ENCODE measurements at places on chromosomes 4 and X.
A peak's percentile ranks its signal among the peaks of the same experiment; 100 is the strongest.

- DNase-seq, result peak; percentile 57
Measured at GRCh38 chr4:7852568-7853185, 87.0 kb downstream of the AFAP1 start.

- DNase-seq, result peak; percentile 15
Measured at GRCh38 chrX:102652031-102652688, 877 bp downstream of the GPRASP1 start.

- no peak for DNase-seq
Measured at GRCh38 chr4:18932730-18933339, 911.3 kb upstream of the LCORL start.

DNA sequence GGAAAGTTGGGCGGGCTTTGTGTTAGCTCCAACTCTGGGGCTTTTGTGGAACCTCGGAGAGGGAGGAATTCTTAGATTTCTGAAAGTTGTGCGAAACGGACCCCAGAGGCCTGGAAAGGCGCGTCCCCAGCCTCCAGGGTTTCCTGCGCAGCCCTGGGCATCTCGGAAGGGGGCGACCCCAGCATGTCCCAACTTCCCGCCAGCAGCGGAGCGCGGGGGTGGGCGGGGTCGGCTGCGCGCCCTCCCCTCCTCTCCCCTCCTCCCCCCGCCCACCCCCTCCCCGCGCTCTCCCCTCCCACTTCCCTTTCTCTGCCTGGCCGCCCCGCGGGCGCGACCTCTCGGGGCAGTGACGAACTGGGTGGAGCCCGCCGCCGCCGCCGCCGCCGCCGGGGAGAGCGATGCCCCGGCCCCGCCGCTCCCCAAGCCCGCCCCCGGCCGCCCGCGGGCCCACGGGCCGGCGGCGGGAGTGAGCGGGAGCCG, 16.8 kb downstream of the PTTG2 start:
- no peak for DNase-seq

DNA sequence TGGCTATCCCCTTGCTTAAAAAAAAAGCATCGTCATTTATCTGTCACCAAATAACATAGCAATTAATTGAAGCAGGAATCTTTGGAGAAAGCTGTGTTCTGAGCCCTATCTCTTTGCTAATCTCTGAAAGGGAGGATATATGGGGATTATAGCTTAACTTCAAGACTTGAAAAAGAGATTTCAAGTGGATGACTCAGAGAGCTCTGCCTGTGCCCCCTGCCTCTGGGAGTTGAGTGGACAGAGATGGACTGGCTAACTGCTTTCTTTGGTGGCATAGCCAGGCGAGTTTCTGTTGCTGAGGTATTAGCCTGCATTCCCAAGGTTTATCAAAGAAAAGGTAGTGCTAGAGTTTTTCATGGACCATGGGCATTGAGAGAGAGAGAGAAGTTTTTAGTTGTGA, 91.6 kb downstream of the DDIT4L start:
- no peak for DNase-seq

DNA sequence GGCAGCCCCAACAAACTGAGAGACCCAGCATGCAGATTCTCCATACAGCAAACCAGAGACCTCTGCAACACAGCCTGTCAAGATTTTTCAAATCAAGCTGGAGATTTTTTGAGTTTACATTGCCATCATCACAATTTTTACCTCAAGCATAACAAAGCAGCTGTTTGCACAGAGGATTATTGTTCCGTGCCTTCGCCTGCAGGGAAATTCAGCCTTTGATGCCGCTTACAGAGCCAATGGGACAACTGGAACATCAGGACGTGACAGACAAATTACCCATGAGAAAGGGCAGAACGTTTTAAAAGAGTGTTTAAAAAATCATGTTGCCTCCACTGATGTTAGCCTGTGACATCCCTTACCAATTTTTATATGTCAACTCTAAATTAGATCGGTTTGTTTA, 363.7 kb downstream of the FBXW7 start:
- no peak for DNase-seq

GRCh38 chr4:4717692-4718091, 141.8 kb upstream of the MSX1 start:
- DNase-seq, result peak; percentile 3

DNA sequence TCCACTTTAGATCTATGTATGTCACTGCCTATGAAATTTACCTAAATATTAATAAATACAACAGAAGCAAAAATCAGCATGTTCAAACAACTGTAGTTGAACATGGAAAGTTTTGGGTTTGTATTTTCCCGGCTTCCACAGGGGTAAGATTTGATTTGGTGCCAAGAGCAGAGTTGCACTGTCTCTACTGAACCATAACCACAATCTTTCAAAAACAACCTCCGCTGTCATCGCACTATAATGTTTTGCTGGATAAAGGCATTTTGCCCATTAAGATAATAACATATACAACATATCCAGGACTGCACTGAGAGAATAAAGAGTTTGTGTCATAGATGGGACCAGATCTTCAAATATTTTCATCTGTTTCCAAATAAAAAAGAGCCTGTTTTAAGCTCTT, 94.9 kb downstream of the TENM3 start:
- peak; percentile 62 for DNase-seq

DNA sequence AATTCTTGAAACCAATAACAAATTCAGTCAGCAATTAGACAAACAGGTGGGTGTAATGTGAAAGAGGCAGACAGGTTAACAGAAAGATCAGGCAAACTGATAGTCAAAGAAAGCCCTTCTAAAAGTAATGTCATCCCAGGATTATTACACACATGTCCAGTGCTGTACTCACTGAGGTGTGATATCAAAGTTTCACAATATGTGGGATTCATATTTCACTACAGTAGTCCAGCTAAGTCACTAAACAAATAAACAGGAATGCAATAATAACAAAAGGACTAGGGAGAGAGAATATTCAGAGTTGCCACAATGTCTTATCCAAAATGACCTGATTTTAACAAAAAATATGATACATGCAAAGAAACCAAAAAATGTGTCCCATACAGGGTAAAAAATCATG, 787.5 kb downstream of the FSTL5 start:
- DNase-seq, result no peak

DNA sequence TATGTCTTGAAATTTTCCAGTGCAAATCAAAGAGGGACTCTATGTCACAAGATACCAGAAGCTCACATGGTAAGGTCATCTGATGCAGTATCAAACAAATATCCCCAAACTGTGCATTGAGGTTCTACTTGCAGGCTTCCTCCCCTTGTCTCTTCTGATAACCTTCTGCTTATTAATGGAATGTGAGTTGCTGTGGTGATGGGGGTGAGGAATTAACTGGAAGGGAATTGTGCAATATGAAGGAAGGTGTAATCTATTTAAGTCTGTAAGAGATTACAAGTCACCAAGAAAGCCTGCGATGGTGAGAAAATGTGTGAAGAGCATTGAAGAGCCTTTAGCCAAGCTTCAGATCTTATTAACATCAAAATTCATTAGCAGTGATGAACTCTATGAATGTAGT, 15.4 kb upstream of the MAGED1 start:
- peak; percentile 21 for DNase-seq

- DNase-seq, result peak; percentile 21
Measured at GRCh38 chr4:105808750-105809041, 86.6 kb upstream of the NPNT start.

GRCh38 chrX:153968754-153969124, 2.9 kb downstream of the HCFC1 start:
- DNase-seq, result no peak

DNA sequence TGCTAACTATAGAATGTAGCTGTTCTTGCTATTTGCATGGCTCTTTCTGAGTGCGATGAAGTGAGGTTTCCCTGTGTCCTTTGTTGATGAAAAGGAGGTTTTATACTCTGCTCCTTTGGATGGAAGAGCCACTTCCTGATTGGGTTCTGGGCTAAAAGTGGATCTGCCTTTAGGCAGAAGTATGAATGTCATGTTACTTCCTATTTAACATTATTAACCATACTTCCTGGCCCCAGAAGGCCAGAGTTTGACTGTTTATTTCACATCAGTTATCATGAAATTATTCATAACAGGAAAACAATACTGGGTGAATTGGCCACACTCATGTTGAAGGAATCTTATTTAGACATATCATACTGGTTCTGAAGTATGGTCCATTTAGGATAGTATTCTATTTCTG, 386.2 kb downstream of the PCDH7 start:
- no peak for DNase-seq

DNA sequence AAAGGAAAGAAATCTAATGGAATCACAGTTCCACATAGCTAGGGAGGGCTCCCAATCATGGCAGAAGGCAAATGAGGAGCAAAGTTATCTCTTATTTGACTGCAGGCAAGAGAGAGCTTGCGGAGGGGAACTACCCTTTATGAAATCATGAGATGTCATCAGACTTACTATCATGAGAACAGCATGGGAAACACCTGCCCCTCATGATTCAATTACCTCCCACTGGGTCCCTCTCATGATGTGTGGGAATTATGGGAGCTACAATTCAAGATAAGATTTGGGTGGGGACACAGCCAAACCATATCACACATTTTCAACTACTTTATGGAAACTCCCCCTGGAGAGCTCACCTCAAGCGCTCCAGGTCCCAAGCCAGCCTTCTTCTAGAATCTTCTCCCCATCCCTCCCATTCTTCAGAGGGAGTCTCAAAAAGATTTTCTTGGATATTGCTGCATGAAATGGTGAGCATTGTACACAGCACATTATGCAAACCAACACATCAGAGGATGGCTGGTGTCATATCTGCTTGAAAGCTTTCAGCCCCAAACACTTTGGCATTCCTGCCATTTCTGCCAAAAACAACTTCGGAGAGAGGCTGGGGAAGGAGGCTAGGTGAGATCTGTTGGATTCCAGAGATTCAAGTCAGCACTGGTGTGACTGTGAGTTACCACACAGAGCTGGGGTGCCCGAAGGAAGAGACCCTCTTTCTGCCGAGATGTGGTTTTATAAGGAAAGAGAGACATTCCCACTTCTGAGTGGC, 6.9 kb downstream of the FGFBP1 start:
- no peak for DNase-seq

DNA sequence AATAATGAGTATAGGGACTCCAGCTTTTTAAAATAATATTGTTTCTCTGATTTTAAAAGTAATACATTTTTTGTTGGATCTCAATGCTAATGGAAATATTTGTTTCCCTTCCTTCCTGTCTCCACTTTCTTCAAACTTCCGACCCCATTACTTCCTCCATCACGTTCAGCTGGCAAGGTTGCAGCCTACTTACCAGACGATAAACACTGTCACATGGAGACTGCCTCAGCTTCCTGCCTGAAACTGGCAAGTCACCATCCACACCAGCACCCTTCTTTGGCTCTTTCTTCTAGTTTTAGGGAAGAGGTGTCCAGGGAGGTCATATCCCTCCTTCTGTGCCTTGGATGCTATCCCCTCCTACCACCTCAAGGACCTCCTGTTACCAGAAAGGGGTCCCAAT, 3.4 kb upstream of the INTU start:
- DNase-seq, result no peak

DNA sequence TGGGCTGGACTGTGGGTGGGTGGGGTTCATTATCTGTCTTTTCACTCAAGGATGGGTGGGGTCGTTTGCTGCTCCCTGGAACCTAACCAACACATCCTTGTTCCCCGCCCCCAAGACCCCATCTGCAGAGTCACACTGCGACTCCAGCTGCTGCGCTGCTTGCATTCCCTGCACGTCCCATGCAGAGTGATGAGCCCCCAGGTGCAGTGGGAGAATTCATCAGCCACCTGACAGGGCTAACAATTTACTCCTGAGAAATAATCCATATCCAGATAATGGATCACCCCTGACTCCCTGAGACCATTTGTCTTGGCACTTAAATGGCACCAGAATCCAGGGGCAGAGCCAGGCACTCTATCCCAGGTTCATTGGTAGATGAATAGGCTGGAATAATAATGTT, 12.4 kb upstream of the ARHGAP36 start:
- no peak for DNase-seq

- no peak for DNase-seq
Measured at GRCh38 chr4:76765473-76766183, 132.3 kb downstream of the SOWAHB start.
